Esophagus muscularis mucosa (tissue), 4 donors: ENCODE measurements at places on chromosomes 3 and 15. TPM values are rescaled to one million over a fixed set of nuclear protein-coding genes. Genes with fewer than 3 reads are reported as not detected.

Gene IVD
- 38.8 TPM for total RNA-seq

Gene FEZF2
- total RNA-seq: not detected

Gene TRH
- total RNA-seq: not detected

DNA sequence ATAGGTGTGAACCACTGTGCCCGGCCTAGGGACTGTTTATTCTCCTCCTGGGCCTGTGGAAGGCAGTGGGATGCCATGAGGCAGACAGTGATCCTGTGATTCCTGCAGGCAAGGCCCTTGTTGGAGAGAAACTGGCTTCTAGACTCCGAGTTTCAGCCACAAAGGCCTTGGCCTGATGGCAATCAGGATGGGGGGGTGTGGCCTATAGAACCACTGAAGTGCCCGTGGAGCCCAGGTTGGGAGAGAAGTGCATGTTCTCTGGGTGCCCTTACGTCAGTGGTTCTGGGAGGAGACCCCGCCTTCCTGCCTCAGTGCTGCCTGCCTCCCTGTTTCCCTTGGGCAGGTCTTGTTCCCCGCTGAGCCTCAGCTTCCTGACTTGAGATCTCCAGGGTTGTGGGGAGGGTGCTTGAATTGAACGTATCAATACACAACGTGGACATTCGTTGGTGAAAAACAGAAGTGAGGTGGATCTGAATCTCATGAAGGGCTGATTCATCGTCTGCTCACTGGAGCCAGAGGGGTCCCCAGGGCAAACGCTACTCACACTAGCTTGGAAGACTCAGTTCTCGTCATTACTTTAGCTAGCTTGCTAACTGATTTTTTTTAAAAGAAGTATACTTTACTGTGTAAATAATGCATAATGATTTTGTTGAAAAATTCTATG lies 31.8 kb downstream of the IRAK2 start:
- no peak for DNase-seq

DNA sequence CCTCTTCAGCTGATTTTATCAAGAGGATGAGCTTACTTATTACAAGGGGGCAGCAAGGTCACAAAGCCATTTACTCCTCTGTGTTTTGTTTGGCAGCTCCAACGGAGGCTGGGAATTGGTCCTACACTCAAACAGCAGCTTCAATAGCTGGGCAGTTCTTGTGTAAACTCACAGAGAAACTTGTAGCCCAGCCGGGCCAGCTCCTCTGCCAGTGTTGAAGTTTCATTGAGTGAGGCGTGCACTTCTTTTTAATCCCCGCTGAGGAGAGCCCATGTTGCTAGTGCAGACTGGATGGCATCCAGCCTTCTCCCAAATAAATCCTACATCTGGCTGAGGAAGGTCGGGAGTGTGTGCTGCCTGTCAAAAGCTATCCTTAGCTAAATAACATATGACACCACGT lies 59.5 kb downstream of the BFSP2 start:
- DNase-seq: no peak

GRCh38 chr3:193702967-193703366 lies 110.0 kb downstream of the OPA1 start:
- DNase-seq: no peak

DNA sequence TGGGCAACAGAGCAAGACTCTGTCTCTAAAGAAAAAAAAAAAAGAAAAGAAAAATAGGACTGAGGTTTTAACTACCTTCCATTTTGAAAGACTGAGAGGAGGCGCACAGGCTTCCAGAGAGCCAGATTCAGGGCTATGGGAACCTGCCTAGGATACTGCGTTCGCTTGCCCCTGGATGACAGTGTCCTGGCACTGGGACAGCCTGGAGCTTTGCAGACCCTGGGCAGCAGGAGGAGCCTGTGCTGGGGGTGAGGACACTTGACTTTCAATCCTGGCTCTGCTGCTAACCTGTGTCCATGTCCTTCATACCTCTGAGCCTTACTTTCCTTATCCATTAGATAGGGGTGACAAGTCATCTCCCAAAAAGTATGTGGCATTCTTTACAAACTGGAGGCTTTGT lies 31.2 kb downstream of the CD276 start:
- DNase-seq: no peak

- DNase-seq: no peak
These were observed 111.9 kb downstream of the ARPP21 start for GRCh38 chr3:35751207-35751606.

GRCh38 chr15:33442449-33442848 lies 131.7 kb downstream of the RYR3 start:
- DNase-seq: no peak

DNA sequence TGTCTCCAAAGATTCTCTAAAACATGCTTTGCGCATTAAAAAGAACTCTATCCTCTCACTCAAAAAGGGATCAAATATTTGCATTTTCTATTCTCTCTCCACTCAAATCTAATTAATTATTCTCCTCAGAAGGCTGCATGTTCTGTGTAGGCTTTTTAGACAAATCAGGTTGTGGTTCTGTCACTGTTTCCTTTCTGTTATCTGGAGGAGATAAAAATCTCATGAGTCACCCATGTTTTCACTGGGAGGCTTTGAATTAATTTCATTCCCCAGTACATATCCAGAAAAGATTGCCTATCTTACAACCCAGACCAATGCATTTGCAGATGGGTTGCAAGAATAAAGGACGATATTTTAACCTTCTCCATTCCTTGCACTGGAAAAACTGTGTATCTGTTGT lies 446.5 kb downstream of the GRM7 start:
- no peak for DNase-seq

DNA sequence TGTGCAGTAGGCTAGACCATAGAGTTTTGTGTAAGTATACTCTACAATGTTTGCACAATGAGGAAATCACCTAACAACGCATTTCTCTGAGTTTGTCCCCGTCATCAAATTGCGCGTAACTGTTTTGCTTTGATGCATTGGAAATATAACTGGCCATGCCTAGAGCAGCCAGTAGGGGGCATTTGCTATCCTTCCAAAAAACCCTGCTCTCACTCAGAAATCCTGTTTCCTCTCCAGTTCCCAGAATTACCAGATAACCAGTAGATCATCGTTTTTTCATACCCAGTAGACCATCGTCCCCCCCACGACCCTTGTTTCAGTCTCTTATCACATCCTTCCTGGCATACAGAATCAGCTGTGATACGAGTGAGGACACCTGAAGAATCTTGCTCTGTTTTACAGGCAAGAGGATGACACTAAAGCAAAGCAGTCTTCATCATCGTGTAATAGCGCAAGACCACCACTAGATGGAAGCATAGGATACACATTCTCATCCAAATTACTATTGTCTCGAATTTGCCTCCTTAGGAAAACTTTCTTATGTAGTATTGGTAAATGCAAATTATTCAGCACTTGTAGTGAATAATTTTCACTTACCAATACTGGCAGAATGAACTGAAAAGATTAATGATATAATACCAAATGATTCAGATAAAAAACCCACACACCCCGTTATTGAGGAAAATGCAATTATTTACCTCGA lies 4.4 kb upstream of the GABRR3 start:
- no peak for DNase-seq

DNA sequence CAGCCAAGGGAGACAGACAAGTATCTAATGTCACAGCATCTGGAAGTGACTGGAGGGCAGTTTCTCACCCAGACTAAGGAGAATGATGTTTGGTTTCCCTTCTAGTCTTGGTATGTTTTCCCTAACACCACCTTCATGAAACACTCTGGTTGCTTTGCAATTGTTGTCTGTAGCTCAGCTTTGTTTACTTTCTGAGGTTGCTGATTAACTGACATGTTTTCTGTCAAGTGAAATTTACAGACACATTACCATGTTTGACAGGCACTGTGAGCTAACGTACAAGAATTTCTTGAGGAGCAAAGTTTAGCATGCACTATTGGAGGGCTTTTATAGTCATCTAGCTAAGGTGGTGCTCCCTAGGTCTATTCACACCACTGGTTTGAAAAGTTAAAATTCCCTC lies 131.6 kb upstream of the NECTIN3 start:
- no peak for DNase-seq

GRCh38 chr15:88704791-88705768 lies 66.3 kb downstream of the ISG20 start:
- DNase-seq: no peak

- DNase-seq: no peak
These were observed 305.1 kb downstream of the CACNA2D3 start for GRCh38 chr3:54427501-54427900.

DNA sequence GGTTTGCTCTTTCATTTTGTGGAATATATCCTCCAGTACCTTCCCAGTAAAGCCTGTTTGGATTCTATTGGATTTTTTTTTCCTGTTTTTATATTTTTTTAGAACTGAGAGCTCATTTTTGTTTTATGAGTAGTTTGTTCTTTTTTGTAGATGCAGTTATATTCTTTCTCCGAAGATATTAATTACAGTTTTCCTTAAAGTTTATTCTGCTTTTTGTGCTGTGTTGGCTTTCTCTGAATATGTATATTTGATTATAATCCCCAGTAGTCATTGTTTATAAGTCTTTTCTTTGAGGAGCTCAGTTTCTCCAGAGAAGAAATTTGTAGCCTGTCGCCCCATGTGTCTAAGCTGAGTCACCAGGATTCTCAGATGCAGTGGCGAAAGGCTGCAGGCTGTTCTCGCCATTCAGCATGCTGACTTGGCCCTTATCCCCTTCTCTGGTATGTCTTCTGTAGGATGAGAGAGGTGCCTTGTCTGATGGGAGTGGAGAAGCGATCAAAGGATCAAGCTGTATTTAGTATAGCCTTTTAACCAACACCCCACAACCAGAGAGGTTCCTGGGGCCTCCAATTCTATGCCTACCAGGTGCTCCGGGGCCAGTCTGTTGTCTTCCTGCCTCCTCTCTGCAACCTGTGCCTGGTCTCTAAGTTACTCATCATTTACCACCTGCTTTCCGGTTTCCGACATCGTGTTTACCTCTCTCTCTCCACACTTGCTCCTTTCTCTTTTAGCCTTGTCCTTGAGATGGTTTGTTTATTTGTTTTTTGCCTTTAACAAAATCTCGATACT lies 31.7 kb upstream of the MFSD1 start:
- DNase-seq: peak; percentile 64

DNA sequence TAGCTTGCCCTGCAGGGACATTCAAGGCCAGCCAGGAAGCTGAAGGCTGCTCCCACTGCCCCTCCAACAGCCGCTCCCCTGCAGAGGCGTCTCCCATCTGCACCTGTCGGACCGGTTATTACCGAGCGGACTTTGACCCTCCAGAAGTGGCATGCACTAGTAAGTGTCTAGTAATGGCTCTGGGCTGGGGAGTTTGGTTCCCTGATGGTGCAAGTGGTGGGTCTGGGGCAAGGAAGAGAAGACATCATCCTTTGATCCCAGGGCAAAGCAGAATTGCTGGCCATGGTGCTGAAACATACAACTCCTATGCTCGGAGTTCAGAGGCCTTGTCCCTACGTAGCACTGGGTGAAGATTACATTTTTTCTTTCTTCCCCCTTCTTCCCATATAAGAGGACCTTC lies 311.4 kb downstream of the EPHB1 start:
- no peak for DNase-seq

- DNase-seq: no peak
These were observed 7.5 kb downstream of the POLG start for GRCh38 chr15:89327113-89327512.

GRCh38 chr15:68364660-68365035 lies 67.3 kb downstream of the ITGA11 start:
- DNase-seq: no peak

DNA sequence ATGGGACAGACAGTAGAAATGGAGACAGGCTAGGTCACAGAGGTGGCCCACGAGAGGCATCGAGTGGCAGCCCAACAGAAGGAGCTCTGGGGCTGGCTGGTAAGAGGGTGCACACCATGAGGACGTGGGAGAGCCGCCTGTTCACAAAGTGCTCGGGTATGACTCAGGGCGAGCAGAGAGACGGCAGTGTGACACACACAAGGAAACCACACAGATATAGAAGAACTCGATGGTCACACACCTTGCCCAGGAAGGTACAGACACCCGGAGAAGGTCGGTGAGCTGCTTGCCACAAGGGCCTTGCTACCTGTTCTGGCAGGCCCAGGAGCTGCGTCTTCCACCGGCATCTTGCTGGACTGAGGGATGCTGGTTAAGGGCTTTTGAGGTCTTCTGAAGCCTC lies 50.2 kb downstream of the CA12 start:
- DNase-seq: no peak

DNA sequence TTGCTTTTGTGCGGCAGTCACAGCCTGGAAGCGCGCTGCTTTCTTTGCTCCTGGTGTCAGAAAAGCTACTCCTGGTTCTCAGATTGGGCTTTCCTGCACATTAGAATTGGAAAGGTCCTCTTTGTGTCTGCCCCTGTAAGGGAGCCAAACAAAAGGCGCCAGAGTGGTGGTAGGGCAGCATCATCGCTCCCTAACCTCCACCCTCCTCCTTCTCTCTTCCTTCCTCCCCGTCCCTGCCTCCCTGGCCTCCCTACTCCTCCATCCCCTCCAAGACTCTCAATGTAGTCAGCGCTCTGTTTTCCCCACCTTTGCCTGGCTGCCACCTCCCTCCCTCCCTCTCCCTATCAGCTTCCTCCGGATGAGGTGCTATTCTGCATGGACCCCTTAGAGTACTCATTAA lies 65.3 kb downstream of the SH3GL3 start:
- no peak for DNase-seq

DNA sequence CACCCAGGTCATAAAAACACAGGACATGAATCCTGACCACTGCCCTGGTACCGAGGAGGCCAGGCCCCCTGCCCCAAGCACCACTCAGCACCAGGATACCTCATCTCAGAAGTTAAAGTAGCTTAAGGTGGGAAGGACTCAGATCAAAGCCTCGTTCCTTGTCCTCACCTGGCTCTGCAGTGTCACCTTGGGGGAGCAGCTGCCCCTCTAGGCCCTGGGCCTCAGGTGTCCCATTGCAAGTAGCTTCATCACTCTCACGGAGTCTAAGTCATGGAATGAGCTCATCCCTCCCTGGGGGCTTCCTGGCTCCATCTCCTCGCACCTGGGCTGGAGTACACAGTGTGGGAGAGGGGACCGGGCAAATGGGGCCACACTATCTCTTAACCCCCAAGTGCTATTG lies 148.0 kb downstream of the TPRA1 start:
- DNase-seq: no peak

DNA sequence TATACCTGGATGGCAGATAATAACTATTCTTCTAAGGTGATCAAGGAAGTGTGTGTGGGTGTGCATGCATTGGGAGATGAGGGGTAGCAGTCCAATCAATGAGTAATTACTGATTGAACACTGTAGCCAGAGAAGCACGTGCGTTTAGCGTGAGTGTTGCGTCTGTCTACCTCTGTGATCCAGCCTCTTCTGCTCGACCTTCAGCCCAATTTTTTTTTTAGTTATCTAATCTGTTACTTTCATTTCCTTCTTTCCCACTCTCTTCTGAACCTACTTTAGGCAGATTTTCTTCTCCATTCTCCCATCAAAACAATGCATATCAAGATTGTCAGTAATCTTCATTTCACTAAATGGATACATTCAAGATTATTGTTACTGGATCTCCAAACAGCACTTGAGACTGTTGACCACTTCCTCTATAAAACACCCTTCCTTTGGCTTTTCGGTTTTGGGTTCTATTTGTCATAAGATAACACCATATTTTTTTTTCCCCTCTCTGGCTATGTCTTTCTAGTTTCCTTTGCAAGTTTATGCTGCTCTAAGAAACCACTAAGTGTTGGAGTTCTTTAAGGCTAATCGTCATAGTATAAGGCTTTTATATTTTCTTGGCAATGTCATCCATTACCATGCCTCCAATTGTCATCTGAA lies 41.0 kb downstream of the MCTP2 start:
- no peak for DNase-seq

- no peak for DNase-seq
These were observed 221.8 kb downstream of the ZIC1 start for GRCh38 chr3:147630921-147631415.
